ENCODE measurements at places on chromosomes 12 and 14.

GRCh38 chr12:87806310-87806709 is 222.9 kb downstream of the C12orf50 start:
- DNase-seq = no peak

DNA sequence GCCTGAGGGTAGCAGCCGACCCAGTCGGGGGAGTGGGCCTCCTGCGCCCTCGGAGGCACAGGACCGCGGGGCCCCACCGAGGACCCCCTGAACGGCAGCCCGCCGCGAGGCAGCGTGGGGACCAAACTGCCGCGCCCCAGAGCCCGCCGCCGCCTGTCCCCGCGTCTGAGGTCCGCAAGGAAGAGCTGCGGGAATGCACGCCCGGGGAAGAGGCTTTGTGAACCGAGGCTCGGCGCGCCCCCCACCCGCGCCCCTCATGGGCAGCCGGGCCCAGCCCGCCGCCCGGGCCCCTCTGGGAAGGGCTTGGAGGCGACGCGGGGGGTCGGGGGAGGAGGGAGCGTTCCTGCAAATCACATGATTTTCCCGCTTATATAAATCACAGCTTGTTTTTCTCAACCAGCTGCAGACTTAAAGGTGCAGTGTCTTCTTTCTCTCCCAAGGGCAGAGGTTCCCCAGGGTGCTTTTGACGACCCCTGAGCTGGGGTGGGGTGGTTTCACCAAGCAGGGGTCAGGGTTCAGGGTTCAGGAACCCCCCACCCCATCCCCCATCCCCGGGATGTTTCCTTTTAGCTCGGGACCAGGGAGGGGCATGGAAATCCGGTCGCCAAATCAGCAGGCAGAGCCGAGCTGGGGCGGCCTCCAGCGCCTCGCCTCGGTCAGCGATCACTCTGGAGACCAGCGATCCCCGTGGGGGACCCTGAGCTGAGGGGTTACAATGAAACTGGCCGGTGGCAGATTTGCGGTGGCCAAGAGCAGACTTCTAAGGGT is 44.7 kb upstream of the ATP23 start:
- no peak for DNase-seq

DNA sequence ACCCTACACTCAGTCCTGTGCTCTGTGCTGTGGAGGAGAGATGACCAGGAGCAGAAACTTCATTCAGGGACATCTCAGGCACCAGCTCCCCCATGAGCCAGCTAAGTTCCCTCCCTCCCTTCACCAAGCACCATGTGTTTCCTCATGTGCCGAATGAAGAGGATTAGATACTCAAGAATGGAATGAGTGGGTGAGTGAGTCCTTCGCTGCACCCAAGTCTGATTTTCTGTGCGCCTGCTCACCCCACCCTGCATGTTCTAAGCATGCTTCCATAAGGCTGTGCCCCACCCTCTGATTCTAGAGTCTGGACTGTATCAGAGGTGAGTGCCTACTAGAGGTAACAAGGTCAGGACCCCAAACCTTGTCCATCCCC is 12.1 kb downstream of the SERPINA5 start:
- DNase-seq = no peak

GRCh38 chr14:61536661-61537562 is 158.4 kb upstream of the HIF1A start:
- DNase-seq = no peak

- DNase-seq = no peak
These were observed 25.2 kb downstream of the PMCH start for GRCh38 chr12:102172436-102172835.

DNA sequence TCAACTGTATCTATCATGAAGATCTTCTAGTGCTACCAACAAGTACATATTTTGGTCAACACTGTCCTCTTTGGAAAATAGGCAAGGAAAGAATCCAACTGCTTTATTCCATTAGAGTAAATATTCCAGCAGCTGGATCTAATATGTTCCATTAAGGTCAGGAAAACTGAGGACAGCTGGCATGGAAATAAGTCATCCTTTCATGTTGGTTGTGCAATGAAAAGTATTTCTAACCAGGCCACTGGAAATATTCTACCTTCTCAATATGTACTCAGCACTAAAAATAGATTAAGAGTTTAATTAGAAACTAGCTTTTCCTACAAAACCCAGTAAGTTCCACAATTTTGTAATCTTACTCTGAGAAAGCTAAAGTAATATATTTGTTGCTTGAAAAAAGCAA is 19.6 kb downstream of the HIGD1C start:
- no peak for DNase-seq

- DNase-seq = no peak
These were observed 33.3 kb upstream of the GCH1 start for GRCh38 chr14:54935958-54936357.

DNA sequence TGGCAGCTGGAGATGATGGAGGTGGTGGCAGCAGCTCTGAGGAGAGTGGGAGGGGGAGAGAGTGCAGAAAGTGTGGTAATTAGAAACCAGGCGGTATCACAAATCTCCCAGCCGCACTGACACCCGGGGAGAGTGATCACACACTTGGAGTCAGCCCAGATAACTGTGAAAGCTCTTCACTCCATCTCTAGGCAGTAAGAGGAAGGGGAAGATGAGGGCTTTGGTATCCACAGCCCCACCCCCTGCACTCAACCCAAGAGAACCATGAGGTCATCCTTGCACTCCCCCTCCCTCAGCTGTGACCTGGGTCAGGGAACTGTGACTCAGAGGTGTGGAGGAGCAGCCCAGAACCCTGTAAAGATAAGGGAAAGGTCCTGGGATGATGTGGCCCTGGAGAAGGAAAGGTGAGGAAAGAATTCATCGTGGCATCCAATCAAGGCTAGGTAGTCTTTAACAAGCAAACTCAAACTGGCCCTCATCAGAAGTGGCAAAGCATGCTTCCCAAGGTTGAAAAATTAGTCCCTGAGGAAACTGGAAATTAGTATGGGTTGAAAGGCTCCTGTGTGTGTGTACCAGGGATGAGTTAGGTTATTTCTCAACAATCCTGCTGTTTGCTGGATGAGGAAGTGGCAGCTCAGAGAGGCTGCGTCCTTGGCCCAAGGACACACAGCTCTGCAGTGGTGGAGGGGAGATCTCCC is 111.0 kb upstream of the LHX5 start:
- no peak for DNase-seq

DNA sequence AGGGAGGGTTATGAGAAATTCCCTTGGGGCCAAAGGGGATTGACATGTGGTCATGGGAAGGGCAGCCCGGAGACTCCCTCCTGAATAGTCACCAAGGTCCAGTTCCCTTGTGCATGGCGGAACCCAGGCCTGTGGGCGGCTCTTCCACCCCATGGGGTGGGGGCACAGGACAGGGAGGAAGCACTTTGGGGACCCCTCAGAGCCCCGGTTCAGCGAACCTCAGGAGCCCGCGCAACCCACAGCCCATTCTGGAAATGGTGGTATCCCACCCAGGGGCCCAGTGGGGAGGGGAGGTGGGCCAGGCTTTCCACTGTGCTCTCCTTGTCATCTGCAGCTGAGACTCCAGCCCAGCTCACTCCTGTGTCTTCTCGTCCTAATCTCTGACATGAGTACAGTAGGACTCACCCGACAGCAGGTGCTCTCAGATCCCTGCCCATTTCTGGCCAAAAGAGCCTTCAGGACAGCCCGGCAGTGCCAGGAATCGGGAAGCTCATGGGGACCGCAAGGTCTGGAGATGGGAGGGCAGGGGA is 255.2 kb upstream of the SFSWAP start:
- DNase-seq = no peak

GRCh38 chr12:76029982-76030340 is 1.6 kb downstream of the PHLDA1 start:
- DNase-seq = no peak

GRCh38 chr14:23895053-23895419 is 58.5 kb upstream of the DHRS4 start:
- no peak for DNase-seq

- no peak for DNase-seq
These were observed 177.7 kb upstream of the LHX5 start for GRCh38 chr12:113649256-113649830.

- no peak for DNase-seq
These were observed 71.2 kb upstream of the CHST11 start for GRCh38 chr12:104385510-104385909.

DNA sequence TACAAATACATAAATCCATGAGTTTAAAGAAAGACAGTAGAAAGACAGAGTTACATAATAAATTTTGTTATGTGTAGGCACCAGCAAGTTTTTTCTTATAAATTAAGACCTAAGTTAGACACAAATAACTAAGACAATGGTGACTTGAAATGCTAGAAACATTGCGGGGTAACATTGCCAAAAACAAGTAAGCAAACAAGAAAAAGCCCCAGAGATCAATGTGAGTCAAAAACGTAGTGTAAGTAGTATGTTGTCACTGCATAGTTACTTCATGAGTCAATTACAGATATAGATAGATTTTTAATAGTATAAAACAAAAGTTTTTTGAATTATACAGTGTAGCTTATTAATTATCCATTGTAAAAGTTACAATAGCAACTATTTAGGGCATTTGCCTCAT is 83.4 kb downstream of the CNTN1 start:
- no peak for DNase-seq

DNA sequence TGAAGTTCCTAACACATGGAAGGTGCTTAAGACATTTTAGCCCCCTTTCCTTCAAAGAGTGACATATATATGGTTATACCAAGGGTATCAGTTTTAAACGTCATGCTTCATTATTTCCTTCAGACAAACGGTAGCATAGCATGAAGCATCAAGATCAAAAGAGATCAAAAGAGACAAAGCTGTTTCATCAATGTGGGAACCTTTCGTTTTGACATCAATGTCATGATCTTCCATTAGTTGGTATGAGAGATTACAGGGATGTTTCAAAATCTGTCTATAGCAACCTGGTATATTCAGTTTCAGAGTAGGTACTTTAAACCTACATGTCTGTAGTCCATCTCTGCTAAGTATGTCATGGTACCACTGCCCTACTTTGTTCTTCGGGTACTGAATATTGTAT is 28.3 kb downstream of the PUS7L start:
- DNase-seq = no peak

DNA sequence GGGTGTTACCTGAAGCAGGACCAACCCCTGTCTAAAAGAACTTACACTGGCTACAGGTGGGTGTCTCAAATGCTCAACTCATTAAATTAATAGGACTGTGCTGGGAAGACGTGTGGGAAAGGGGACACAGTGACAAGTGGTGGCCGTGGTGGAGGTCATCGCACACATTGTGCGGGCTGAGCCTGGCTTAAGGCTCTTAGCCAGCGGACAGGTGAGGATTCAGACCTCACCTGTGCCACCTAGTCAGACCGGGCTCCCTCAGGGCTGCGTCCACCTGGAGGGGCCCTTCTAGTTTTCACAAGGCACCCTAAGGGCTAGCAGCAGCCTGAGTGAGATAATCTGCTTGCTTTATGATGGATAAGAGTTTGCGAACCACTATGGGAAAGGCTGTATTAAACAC is 125.2 kb upstream of the FKBP4 start:
- no peak for DNase-seq
